Epithelial cell of umbilical artery (primary cell): ENCODE measurements at places on chromosomes 2 and 18. TPM values are rescaled to one million over a fixed set of nuclear protein-coding genes. Genes with fewer than 3 reads are reported as not detected.

SLC4A3 gene
- total RNA-seq: under 0.01 TPM in 1 of 2 replicates, not detected in the other

MAP2 gene
- total RNA-seq: 5.8 and 6.2 TPM in 2 replicates

NRP2 gene
- total RNA-seq: 10.7 and 17.3 TPM in 2 replicates

CPO gene
- total RNA-seq: 0.32 TPM in 1 of 2 replicates, not detected in the other

EPB41L3 gene
- 159 and 169 TPM in 2 replicates for total RNA-seq

PROC gene
- total RNA-seq: not detected in 2 replicates

MAPK4 gene
- not detected in 2 replicates for total RNA-seq

ADRA2B gene
- total RNA-seq: not detected in 2 replicates

FOXD4L1 gene
- total RNA-seq: under 0.01 TPM in 1 of 2 replicates, not detected in the other

BOD1L2 gene
- not detected in 2 replicates for total RNA-seq

C1GALT1C1L gene
- total RNA-seq: 0.97 TPM in 1 of 2 replicates, not detected in the other

UGT1A3 gene
- not detected in 2 replicates for total RNA-seq

RAX gene
- total RNA-seq: not detected in 2 replicates

PLA2R1 gene
- 14.4 and 16.2 TPM in 2 replicates for total RNA-seq

KLHL29 gene
- total RNA-seq: 3.2 and 4.0 TPM in 2 replicates

HAAO gene
- total RNA-seq: not detected in 2 replicates

SLC25A12 gene
- 15.6 and 19.9 TPM in 2 replicates for total RNA-seq

TCF23 gene
- not detected in 2 replicates for total RNA-seq

INHBB gene
- under 0.01 TPM in 1 of 2 replicates, not detected in the other for total RNA-seq

TMEFF2 gene
- under 0.01 and 0.15 TPM in 2 replicates for total RNA-seq

EDAR gene
- total RNA-seq: not detected in 2 replicates

CAPN14 gene
- under 0.01 TPM in 2 replicates for total RNA-seq
